Activated naive CD8-positive, alpha-beta T cell treated with anti-CD3 and anti-CD28 coated beads, Interleukin-2, amount 10 ng/mL, durations not matched to agents 7 days and 5 days (primary cell): ENCODE measurements at places on chromosomes 3 and 15. TPM values are rescaled to one million over a fixed set of nuclear protein-coding genes. Genes with fewer than 3 reads are reported as not detected.

The SLC25A20 gene
- 27.5 TPM for total RNA-seq

GRCh38 chr3:137330246-137330645 is 372.5 kb downstream of the IL20RB start:
- DNase-seq, result no peak
- no peak overlapping the region for H3K27ac ChIP-seq
- H3K36me3 ChIP-seq, result no peaks in the 10 kb centered on the region
- H3K4me3 ChIP-seq, result no peak overlapping the region
- H3K4me1 ChIP-seq, result no peaks in the 10 kb centered on the region
- H3K27me3 ChIP-seq, result no peaks in the 10 kb centered on the region

DNA sequence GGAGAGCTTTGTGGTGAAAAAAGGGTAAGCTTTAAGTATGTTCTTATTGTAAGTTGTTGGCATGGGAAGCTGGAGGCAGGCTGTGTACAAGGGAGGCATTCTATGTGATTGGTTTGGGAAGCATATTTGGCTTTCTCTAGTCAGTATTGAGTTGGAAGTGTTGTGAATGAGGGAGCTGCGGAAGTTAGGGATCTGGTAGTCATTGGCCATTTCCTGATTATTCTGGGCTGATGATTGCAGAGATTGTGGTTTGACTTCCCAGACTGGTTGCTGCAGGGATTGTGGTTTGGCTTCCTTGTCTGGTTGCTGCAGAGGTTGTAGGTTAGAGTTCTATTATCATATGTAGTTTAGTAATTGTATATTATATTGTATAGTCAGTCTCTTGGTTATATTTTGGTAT is 21.0 kb downstream of the STXBP5L start:
- DNase-seq, result no peak
- no peak overlapping the region for H3K27ac ChIP-seq
- H3K4me1 ChIP-seq, result no peaks in the 10 kb centered on the region
- H3K27me3 ChIP-seq, result no peaks in the 10 kb centered on the region

DNA sequence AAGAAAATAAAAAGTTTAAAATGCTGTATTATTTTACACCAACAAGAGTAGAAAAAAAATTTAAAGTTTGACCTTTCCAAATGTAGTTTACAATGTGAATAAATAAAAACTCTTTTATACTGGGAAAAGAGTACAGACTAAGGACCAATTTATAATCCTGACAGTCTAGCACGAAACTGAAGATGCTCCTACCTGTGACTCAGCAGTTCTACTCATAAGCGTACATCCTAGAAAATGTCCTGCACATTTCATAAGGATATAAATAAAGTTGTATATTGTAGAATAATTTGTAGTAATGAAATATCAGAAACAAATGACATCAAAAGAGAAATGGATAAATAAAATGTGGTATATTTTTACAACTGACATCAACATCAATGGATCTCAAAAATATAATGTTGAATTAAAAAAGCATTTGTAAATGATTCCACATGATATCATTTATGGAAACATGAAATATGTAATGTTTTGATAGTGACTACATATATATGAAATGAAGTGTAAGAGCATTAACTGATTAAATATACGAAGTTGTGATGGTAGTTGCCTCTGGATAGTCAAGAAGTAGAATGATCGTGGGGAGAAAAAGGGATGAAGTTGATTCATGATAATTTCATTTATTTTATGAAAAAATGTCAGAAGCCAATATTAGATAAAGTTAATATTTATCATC is 161.3 kb upstream of the CBLB start:
- no peak overlapping the region for H3K27ac ChIP-seq
- peaks cover 6% of the 10 kb centered on the region for H3K36me3 ChIP-seq
- no peaks in the 10 kb centered on the region for H3K27me3 ChIP-seq
- H3K4me3 ChIP-seq, result no peak overlapping the region
- DNase-seq, result no peak
- peaks cover 2% of the 10 kb centered on the region for H3K4me1 ChIP-seq

- no peaks in the 10 kb centered on the region for H3K27me3 ChIP-seq
- peaks cover 50% of the 10 kb centered on the region for H3K36me3 ChIP-seq
- H3K4me1 ChIP-seq, result peaks cover 3% of the 10 kb centered on the region
- no peak overlapping the region for H3K27ac ChIP-seq
Measured at GRCh38 chr3:196057760-196058331, 24.0 kb downstream of the TFRC start.

DNA sequence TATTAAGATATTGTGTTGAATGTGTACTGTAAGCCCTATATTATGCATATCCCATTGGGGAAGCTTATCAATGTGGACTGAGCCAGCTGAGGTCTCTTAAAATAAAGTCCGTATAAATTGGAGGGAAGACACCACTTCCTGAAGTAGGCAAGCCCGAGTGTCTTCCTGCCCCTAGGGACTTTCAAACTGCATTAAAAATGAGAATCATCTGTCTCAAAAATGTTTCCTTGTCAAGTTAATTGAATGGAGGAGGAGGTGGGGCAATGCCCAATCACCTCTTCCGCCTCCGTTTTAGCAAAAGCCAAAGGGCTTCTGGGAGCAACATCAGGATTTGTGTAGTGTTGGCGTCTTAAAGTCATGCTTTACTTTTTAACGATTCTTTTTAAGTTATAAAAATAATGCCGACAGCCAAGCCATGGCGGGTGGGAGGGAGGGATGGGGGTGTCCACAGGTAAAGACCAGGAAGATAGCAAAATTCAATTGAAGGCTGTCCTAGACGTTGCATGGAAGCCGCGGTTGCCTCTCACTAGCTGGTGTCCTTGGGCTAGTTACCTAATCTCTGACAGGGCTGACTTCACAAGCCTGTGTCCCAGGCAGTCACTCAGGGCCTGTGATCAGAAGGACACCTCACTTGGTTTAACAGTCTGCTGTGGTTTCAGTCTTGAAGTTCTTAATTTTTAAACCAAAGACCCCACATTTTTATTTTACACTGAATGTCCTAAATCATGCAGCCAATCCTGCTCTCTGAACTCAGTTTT is 524.9 kb upstream of the PROK2 start:
- H3K4me3 ChIP-seq, result peak overlapping the region; percentile 81
- H3K27me3 ChIP-seq, result peaks cover 3% of the 10 kb centered on the region
- peak overlapping the region; percentile 93 for H3K27ac ChIP-seq
- H3K4me1 ChIP-seq, result peaks cover 10% of the 10 kb centered on the region

- H3K27me3 ChIP-seq, result no peaks in the 10 kb centered on the region
- no peaks in the 10 kb centered on the region for H3K4me1 ChIP-seq
- H3K4me3 ChIP-seq, result no peak overlapping the region
- no peaks in the 10 kb centered on the region for H3K36me3 ChIP-seq
- H3K27ac ChIP-seq, result no peak overlapping the region
Measured at GRCh38 chr3:62602987-62603386, 229.6 kb upstream of the FEZF2 start.

- H3K27me3 ChIP-seq, result peaks cover 11% of the 10 kb centered on the region
- no peaks in the 10 kb centered on the region for H3K36me3 ChIP-seq
- H3K4me1 ChIP-seq, result no peaks in the 10 kb centered on the region
Measured at GRCh38 chr3:124845406-124845805, 41.8 kb downstream of the ITGB5 start.

The TADA3 gene
- total RNA-seq, result 73.3 TPM

The GOLGA6A gene
- total RNA-seq, result not detected

DNA sequence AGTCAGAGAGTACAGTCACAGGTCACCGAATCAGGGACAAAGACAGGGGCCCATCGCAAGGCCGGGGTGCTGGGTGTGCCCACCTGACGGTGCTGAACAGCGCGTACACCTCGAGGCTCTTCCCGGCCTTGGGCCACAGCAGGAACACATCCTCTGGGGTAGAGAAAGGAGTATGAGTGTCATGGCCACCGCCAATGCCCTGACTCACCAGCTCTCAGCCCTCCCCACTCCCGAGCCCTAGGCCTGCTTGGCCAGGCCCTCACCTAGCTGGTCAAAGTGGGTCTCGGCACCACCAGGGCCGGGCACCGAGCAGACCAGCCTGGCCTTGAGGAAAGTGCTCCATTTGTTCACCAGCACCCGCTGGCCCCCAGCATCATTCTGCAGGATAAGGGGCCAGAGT is 4.2 kb downstream of the SEMA3G start:
- no peak overlapping the region for H3K27ac ChIP-seq
- no peaks in the 10 kb centered on the region for H3K36me3 ChIP-seq
- peaks cover 2% of the 10 kb centered on the region for H3K4me1 ChIP-seq
- DNase-seq, result no peak
- H3K4me3 ChIP-seq, result no peak overlapping the region
- H3K27me3 ChIP-seq, result no peaks in the 10 kb centered on the region

The SORD gene
- 7.6 TPM for total RNA-seq

DNA sequence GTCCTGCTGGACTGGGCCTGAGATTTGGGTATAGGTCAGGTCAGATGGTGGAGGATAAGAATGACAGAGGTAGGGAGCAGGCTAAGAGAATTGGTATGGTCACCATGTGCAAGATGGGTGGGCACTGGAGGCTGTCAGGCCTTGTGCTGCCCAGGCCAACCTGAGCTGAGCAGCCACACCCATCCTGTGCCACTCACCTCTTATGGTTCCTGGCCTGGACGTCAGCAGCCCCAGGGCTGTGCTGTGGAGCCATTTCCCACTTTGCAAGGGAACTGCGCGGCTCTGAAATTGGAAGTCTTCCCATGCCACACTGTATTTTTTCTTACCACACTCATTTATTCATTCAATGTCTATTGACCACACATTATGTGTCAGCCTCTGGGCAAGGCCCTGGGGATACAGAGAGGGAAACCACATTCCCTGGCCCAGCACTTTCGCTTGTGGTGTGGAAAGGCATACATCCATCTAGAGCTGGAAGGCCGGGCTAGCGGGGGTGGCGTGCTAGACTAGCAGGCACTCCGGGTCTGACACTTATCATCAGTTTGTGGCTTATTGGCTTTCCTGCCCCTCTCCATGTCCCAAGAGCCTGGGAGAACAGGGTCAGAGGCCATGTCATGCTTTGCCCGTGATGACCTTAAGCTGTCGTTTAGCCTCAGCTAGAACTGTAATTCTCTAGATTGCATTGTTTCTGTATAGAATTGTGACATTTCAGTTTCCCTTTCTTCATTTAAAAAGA is 51.1 kb upstream of the POLG start:
- DNase-seq, result no peak
- H3K4me3 ChIP-seq, result no peak overlapping the region
- peaks cover 2% of the 10 kb centered on the region for H3K36me3 ChIP-seq
- no peaks in the 10 kb centered on the region for H3K4me1 ChIP-seq

The BTD gene
- 8.3 TPM for total RNA-seq

GRCh38 chr3:51711352-51712037 is 4.6 kb downstream of the GRM2 start:
- no peak overlapping the region for H3K4me3 ChIP-seq
- DNase-seq, result no peak
- H3K27ac ChIP-seq, result peak overlapping the region; percentile 29
- H3K27me3 ChIP-seq, result peaks cover 11% of the 10 kb centered on the region
- H3K4me1 ChIP-seq, result peaks cover 9% of the 10 kb centered on the region

The GABRR3 gene
- total RNA-seq, result not detected

DNA sequence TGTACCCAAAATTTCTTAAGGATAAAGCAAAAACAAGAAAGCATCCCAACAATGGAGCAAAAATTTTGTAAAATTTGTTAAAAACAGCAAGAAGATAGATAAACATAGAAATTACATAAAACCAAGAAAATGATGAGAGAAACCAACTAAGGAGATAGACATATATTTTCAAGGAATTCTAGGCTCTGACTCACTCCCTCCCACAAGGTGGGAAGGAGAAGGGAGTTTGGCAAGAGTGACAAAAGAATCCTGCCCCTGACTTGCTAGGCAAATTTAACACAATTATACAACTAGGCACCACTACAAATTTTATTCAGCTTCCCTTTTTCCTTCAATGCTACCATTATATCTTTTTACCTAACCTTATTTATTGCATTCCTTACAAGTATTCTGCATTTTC is 70.9 kb downstream of the MYO9A start:
- H3K36me3 ChIP-seq, result peaks cover 9% of the 10 kb centered on the region
- no peak for DNase-seq
- no peak overlapping the region for H3K27ac ChIP-seq
- no peaks in the 10 kb centered on the region for H3K4me1 ChIP-seq
- H3K4me3 ChIP-seq, result no peak overlapping the region

- no peak for DNase-seq
- H3K36me3 ChIP-seq, result no peaks in the 10 kb centered on the region
- H3K27ac ChIP-seq, result no peak overlapping the region
- peaks cover 6% of the 10 kb centered on the region for H3K27me3 ChIP-seq
Measured at GRCh38 chr3:56209982-56210751, 258.1 kb downstream of the ERC2 start.

The GOLGA6L24 gene
- total RNA-seq, result not detected

DNA sequence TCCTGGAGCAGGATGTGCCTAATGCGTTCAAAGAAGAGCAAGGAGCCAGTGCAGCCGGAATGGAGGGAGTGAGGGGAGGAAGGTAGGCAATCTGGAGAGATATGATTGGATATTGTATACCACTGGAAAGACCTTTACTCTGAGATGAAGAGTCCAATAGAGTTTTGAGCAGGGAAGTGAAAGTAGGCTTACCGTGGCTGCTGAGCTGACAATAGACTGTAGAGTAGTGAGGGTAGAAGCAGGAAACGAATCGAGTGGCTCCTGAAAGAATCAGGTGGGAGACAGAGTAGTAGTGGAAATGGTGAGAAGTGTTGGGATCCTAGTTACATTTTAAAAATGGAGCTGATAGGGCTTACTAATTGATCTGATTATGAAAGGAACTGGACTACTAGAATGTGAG is 51.8 kb upstream of the NUDT16 start:
- no peak overlapping the region for H3K27ac ChIP-seq
- no peaks in the 10 kb centered on the region for H3K36me3 ChIP-seq
- no peaks in the 10 kb centered on the region for H3K4me1 ChIP-seq
- no peak for DNase-seq

DNA sequence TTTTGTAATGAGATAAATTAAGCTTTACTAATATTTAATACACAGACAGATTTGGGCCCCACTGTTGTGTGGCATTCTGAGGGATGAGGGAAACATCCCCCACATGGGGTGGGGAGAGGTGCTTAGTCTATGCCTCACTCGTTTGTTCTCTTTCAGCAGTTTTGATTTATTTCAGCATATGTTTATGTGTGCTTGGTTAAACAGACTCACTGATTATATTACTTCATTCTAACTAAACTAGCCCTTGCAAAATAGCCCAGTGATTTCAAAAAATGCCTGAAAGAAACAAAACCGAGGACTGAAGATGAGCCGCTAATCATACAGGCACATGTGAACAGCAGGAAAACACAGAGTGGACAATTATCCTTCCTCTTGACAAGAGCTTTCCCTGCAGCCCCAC is 27.2 kb downstream of the TNFAIP8L3 start:
- no peak overlapping the region for H3K4me3 ChIP-seq
- H3K4me1 ChIP-seq, result peaks cover 9% of the 10 kb centered on the region
- H3K27me3 ChIP-seq, result peaks cover 12% of the 10 kb centered on the region
- H3K27ac ChIP-seq, result no peak overlapping the region
- no peak for DNase-seq

DNA sequence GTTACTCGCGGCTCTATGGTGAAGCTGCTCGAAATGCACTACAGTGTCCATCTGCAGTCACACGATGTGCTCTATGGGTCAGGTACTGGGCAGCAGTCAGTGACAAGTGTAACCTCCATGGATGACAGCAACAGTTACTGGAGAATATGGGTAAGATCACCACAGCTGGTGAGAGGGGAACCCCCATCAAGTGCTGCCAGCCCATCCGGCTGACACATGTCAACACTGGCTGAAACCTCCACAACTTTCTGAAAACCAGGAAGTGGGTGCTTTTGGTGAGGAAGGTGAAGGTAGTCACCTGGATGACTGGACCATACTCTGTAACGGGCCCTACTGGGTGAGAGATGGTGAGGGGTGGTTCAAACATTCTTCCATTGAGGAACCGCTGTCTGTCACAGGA is 87.4 kb upstream of the C15orf39 start:
- DNase-seq, result no peak
- H3K4me3 ChIP-seq, result no peak overlapping the region
- H3K36me3 ChIP-seq, result peaks cover 15% of the 10 kb centered on the region
